ENCODE measurements at places on chromosomes 2 and 18.

GRCh38 chr2:131126436-131126835 lies 21.3 kb downstream of the PLEKHB2 start:
- no peak for DNase-seq

DNA sequence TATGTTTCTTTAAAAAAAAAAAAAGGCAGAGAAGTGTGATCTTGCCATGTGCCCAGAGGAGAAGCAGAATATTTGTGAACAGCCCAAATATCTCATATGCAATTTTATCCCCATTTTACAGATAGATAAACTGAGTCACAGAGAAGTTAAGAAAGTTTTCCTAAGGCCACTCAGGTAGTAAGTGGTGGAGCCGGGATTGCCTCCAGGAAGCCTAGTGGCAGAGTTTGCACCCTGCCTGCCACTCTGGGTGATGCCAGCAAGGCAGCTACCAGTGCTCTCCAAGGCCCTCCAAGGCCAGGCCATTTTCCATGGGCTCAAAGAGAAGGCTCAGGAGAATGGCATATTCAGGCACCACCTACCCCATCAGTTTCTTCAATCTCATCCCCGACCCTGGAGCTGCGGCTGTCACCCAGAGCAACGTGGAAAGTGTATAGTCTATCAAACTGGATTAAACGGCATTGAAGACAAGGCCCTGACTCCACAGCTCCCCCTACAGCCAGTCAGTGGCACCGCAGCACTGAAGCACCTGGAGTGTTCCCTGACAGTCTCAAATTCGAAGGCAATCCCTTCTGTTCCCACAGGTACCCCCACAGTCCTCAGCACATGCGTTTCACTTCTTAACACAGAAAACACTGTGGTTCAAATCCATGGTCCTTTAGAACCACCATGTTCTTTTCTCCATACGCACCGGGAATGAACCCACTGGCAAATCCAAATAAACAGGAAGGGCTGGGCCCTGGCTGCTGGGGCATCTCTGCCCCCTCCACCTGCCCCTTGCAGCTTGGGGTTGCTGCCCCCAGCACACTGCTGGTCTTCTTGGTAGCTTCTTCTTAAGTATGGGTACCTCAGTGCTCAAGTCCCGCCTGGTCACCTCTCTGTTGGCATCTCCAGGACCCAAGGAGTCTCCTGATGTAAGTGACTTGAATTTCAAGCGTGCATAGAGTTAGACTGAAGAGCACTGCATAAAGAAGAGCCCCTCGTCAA lies 175.3 kb downstream of the INHBB start:
- peak; percentile 14 for DNase-seq

DNA sequence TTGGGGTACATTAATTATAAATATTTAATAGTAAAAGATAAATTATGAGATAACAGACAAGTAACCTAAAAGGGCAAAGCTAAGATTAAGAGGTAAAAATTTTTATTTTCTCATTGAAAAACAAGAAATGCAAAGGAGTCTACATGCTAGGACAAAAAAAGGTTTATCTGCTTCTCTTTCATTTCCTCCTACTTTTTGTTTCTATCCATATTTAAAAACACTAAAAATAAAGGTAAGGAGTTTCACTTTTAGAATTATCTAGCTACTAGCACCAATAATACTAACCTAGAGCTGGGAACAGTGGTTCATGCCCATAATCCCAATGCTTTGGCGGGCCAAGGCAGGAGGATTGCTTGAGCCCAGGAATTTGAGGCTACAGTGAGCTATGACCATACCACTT lies 1551.7 kb upstream of the SLC39A10 start:
- no peak for DNase-seq

GRCh38 chr2:214261683-214262082 lies 149.2 kb upstream of the VWC2L start:
- no peak for DNase-seq

GRCh38 chr2:45627911-45628310 lies 16.8 kb upstream of the SRBD1 start:
- DNase-seq = no peak

GRCh38 chr2:51697095-51697494 lies 665.2 kb upstream of the NRXN1 start:
- DNase-seq = no peak

DNA sequence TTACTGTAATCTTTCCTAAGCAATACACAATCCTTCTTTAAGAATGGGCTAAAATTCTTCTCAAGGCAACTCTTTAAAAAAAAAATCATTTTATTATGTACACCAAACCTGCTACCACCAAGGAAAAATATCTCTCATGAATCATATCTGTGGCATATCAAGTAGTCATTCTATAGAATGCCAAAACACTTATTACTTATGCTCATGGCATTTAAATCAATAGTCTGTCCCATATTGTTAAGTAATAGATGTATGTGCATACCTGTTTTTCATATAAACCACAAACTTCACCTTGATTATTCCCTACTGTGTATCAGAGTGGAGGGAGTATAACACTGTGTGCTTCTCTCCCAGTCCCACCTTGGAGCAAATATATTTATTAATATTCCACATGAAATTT lies 95.8 kb upstream of the SETBP1 start:
- no peak for DNase-seq
